ENCODE measurements at places on chromosomes 3 and 15. TPM values are rescaled to one million over a fixed set of nuclear protein-coding genes. Genes with fewer than 3 reads are reported as not detected.

GRCh38 chr3:148694116-148694515 lies 3.6 kb upstream of the AGTR1 start:
- H3K4me1 ChIP-seq: no peaks in the 10 kb centered on the region
- H3K4me3 ChIP-seq: no peak overlapping the region

- H3K27me3 ChIP-seq: peaks cover 36% of the 10 kb centered on the region
- no peaks in the 10 kb centered on the region for H3K4me1 ChIP-seq
These were observed at the start of gene B3GNT5 for GRCh38 chr3:183252973-183253527. B3GNT5 (plus strand) TSS chr3:183253253; CDS start chr3:183269799, 16,546 bp downstream.

DNA sequence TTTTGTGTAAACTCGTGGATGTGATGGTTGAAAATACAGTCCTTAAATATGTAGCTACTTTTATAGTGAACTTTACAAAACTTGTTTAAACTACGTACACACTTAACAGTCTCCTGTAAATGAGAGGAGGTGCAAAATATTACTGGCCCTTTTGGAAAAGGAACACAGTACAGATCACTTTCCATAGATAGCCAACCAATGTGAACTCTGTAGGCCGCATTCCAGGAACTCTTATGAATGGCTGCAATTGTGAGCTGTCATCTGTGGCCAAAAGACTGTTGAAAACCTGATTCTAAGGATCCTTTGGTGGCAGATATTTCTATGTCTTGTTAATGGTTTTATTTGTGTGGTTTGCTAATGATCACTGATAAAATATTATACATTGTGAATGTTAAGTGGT lies 6.2 kb downstream of the TSC22D2 start:
- DNase-seq: peak; percentile 58
- H3K36me3 ChIP-seq: peaks cover 6% of the 10 kb centered on the region
- H3K4me1 ChIP-seq: peaks cover 5% of the 10 kb centered on the region
- peak overlapping the region; percentile 13 for H3K27ac ChIP-seq
- H3K4me3 ChIP-seq: peak overlapping the region; percentile 54

The KLHL6 gene
- total RNA-seq: not detected
